ENCODE measurements at places on chromosomes 16 and 17. TPM values are rescaled to one million over a fixed set of nuclear protein-coding genes. Genes with fewer than 3 reads are reported as not detected.

The BAIAP3 gene
- total RNA-seq = 1.1 TPM

The CCL17 gene
- total RNA-seq = not detected

DNA sequence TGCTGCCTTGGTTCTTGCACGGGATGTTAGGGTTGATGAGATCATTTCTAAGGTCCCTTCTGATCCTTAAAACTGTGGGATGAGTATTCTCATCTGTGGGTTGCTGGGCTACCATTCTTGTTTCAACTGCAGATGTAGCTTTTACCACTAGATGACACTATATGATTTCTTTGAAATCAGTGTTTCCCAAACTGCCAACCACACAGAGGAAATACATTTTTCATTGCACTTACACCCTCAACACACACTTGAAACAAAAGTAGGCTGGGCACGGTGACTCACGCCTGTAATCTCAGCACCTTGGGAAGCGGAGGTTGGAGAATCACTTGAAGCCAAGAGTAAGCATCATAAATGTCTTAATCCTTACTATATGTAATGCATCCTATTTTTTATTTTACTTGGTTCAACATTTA is 15.3 kb downstream of the LCMT1 start:
- peaks cover 11% of the 10 kb centered on the region for H3K4me1 ChIP-seq
- peaks cover 44% of the 10 kb centered on the region for H3K36me3 ChIP-seq
- H3K4me3 ChIP-seq = no peak overlapping the region
- no peaks in the 10 kb centered on the region for H3K27me3 ChIP-seq
- DNase-seq = no peak

- H3K4me1 ChIP-seq = peaks cover 77% of the 10 kb centered on the region
- peaks cover 8% of the 10 kb centered on the region for H3K36me3 ChIP-seq
- H3K27ac ChIP-seq = peak overlapping the region; percentile 100
- no peaks in the 10 kb centered on the region for H3K27me3 ChIP-seq
Observed at GRCh38 chr17:7842380-7843256, 8.6 kb downstream of the KDM6B start.

DNA sequence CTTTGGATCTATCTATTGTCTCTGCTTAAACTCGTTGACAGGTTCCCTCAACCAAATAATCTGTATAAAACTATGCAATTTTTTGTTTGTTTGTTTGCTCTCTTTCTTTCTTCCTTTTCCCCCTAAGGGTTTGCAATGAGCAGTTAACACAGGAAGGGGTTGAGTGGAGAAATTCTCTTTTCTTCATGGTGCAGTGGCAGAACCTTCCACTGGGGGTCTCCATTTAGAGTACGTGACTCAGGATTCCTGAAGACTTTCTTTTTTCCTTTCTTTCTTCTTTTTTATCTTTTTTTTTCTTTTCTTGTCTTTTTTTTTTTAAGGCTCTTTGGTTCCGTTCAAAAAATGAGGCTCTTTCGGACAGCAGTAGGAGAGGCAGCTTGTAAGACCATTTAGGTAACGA is 19.5 kb upstream of the RBFOX1 start:
- no peaks in the 10 kb centered on the region for H3K27me3 ChIP-seq
- no peak for DNase-seq
- H3K36me3 ChIP-seq = no peaks in the 10 kb centered on the region
- no peak overlapping the region for H3K4me3 ChIP-seq
- H3K27ac ChIP-seq = no peak overlapping the region

- DNase-seq = no peak
- H3K4me1 ChIP-seq = peaks cover 56% of the 10 kb centered on the region
- no peak overlapping the region for H3K4me3 ChIP-seq
- H3K27ac ChIP-seq = no peak overlapping the region
- H3K36me3 ChIP-seq = peaks cover 26% of the 10 kb centered on the region
Observed at GRCh38 chr17:27310565-27311110, 16.7 kb downstream of the WSB1 start.

DNA sequence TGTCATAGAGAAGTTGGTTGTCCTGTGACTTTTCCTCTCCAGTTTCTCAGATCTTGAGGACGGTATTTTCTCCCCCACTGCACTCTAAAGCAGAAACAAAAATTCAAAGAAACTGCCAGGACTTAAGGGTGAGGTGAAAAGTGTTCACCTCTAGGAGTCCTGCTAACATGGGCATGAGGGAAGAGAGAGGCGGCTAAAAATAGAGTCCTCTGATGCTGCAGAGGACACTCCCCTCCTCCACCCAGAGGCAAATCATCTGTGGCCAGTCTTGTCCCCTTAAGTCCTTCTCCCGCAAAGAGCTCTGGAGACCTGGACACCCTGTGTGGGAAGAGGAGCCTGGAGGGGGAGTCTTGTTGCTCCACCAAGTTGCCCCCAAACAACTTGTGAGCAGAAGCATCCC is 4.7 kb upstream of the DDX19A start:
- no peak overlapping the region for H3K27ac ChIP-seq
- H3K27me3 ChIP-seq = no peaks in the 10 kb centered on the region
- no peak for DNase-seq

GRCh38 chr16:88992351-88993165 is 15.6 kb upstream of the CBFA2T3 start:
- H3K27ac ChIP-seq = no peak overlapping the region
- no peaks in the 10 kb centered on the region for H3K4me1 ChIP-seq

All from sigmoid colon (tissue), 7 donors.